ENCODE measurements at places on chromosomes 16 and 17. TPM values are rescaled to one million over a fixed set of nuclear protein-coding genes. Genes with fewer than 3 reads are reported as not detected.

DNA sequence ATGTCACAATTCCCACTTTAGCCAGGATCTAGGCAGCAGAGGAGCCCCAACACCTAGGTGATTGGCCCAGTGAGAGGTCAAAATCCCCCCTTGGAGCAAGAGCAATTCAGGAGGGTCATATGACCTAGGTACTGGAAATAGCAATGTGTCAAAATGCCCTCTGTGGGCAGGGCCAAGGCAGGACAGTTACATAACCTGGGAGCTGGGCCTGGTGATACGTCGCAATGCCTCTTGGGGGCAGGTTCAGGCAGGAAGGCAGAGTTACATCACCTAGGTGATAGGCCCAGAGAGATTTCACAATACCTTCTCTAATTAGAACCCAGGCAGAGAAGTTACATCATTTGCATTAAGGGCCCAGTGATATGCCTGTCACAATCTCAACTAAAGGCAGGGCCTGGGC, 1906.3 kb downstream of the TP53TG3F start:
- DNase-seq, result no peak

GRCh38 chr17:77677211-77677610, 281.3 kb upstream of the TNRC6C start:
- DNase-seq, result no peak

DNA sequence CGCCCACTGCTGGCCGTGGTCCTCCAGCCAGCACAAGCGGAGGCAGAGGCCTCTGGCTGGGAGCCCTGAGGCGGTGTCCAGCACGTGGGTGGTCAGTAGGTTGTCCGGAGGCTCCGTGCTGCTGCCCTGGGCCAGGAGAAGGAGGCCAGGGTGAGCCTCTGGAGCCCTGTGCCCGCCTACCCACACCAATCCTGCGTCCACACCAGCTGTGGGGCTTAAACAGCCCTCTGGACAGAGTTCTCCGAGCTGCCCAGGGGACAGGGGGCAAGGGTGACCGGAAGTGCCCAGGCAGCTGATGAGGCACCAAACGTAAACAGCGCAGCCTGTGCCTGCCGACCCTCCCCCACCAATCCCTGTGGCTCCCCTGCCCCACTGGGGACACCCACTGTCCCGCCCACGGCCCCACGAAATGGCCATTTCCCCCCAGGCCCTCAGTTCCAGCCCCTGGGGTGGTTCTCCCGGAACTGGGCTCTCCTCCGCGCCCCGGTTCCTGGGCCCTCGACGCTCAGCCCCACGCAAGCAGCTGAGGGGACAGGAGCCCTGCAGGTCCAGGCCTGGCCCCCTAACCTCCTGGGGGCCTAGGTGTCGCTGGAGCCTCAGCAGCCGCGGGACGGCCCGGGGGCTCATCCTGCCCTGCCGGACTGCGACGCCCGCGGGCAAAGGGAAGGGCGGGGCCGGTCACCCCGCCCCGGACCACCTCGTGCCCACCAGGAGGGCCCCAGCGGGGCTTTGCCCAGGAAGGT, 27.9 kb upstream of the DBNDD1 start:
- DNase-seq, result peak; percentile 29

GRCh38 chr16:72285324-72285723, 113.4 kb upstream of the PMFBP1 start:
- peak; percentile 33 for DNase-seq

- no peak for DNase-seq
Measured at GRCh38 chr16:23362460-23363317, 60.6 kb downstream of the SCNN1B start.

DNA sequence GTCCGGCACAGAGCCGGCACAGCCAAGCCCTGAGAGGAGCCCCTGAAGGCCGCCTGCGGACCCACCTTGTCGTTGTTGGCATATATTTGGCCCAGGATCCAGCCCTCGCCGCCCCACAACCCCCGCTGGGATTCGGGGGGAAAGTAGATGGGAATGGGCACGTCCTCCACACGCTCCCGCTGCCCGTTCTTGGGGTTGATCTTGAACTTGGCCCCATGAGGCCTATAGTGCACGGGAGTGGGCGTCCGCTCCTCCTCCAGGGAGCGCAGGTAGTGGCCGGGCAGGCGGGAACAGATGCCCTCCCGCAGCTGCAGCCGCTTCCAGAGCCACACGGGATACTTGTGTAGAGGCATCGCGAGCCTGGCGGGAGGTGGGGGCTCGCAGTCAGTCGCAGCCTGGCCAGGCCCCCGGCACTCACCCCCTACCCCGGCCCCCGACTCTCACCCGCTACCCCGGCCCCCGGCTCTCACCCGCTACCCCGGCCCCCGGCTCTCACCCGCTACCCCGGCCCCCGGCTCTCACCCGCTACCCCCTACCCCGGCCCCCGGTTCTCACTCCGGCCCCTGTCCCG, 387 bp downstream of the MRPL28 start:
- DNase-seq, result no peak

- no peak for DNase-seq
Measured at GRCh38 chr16:47734987-47735594, 274.0 kb downstream of the PHKB start.

DNA sequence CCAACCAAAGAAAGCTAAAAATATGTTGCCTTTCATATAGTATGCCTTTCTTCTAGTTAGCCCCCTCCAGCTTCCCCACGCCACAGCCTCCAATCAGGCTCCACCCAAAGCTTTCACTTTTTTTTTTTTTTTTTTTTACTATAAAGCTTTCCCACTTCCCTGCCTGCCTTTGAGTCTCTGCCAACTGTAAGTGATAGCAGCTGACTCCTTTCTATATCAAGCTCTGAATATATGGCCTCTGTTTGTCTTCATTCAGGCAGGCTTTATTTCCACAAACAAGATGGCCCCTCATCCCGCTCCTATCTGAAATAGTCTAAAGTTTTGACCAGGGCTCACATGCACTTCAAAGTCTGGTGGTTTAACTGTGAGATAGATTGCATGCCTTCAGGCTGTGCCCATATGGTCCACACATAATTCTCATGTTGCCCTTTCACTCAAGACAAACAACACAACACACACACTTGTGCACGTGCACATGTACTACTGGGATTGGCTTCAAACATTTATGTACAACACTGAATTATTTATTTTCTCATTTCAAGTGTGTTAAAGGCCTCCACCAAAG, 39.8 kb upstream of the DYNLRB2 start:
- no peak for DNase-seq

DNA sequence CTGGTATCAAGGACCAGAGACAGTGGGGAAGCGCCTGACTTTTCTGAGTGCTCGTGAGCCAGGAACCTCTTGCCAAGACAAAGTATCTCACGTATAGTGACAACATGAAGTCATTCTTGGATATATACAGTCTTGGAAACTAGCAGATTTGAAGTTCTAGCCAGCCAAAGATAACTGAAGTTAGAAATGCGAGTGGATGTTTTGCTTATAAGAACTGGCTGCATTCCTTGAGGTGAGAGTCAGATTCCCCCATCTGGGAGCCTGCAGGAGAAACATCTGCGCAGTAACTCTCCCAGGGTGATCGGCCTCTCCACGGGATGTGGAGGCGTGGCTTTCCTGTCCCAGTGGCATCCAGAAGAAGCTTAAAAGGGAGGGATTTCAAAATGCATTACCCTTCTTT, 89.8 kb downstream of the SHISA6 start:
- DNase-seq, result peak; percentile 29

GRCh38 chr17:67221062-67221998, 23.7 kb downstream of the HELZ start:
- DNase-seq, result no peak

DNA sequence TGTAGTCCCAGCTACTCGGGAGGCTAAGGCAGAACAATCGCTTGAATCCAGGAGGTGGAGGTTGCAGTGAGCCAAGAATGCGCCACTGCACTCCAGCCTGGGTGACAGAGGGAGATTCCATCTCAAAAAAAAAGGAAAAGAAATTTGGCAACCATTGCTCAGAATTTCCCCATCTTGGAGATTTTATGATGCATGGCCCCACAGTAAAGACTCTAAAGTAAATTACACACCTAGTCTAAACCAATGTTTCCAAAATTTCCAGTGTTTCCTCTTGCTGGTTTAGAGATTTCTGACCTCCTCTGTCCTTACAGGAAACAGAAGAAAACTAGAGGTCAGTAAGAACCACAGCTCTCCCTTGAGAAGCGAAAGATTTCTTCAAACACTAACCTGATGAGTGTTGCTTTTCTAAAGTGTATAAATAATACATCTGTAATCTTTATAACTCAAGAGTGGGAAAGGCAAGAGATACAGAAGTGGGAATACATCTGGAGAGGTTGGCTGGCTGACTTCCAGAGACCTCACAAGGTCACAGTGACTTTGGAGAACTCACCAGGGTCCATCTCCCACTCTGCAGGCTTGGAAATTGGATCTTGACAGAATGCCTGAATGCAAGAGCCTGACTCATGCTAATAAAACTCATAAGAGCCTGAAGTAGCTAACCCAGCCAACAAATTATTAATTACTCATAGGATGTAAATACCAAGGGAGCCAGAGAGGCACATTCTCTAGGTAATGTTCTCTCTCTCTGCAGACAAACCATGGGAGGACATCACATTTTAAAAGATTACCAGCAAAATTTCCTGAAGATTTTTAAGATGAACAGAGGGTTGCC, 8.8 kb downstream of the ADAT1 start:
- DNase-seq, result no peak

DNA sequence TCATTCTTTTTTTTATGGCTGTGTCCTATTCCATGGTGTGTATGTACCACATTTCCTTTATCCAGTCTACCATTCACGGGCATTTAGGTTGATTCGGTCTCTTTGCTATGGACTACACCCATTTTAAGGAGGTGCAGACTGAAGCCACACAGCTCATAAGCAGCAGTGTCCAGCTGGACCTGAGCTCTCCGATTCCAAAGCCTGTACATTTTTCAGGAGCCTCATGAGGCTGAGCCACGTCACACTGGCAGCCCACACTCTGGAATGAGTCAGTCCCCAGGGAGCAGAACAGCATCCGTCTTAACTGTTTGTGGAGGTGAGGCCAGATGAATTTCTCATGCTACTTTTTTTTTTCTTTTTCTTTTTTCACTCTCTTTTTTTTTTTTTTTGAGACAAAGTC, 116.1 kb downstream of the C16orf95 start:
- DNase-seq, result no peak

DNA sequence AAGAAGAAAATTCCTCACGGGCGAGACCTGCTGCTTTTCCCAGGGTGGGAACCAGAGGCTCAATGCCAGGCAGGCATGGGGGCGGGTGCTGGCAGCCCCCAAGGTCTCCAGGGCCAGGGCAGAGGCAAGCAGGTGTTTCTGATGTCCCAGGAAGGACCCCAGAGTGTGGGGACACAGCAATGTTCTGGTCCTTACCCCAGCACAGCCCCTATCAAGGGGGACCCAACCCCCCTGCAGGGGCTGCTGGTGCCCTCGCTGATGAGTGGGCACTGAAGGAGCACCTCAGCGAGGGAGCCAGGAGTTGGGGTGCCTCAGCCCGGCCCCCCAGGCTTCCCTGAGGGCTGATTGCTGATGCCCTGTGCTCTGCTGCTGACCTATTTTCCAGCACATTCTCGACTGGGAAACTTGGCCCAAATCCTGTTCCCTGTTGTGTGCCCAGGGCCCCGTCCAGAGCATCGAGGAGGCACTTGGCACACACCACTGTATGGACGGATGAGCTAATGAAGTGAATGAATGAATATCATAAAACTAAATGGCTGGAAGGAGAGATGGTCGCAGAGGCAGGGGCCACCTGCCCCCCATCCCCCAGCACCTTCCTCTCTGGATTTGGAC, 2.8 kb downstream of the DBNDD1 start:
- DNase-seq, result no peak

GRCh38 chr16:17252064-17252463, 218.7 kb downstream of the XYLT1 start:
- no peak for DNase-seq

DNA sequence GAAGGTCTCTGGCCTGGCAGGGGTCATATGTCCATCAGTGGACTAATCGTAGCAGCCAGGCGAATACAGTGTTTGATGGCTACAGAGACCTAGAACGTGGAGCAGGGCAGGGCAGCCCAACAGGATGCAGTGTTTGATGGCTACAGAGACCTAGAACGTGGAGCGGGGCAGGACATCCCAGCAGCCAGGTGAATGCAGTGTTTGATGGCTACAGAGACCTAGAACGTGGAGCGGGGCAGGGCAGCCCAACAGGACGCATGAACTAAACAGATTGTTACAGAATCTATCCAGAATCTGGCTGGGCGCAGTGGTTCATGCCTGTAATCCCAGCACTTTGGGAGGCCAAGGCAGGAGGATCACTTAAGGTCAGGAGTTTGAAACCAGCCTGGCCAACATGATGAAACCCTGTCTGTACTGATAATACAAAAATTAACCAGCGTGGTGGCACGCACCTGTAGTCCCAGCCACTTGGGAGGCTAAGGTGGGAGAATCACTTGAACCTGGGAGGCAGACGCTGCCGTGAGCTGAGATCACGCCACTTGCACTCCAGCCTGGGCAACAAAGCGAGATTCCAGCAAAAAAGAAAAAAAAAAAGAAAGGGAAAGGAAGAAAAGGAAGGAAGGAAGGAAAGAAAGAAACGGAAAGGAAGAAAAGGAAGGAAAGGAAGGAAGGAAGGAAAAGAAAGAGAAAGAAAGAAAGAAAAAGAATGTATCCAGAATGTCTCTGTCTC, 65.2 kb upstream of the RPH3AL start:
- DNase-seq, result no peak

DNA sequence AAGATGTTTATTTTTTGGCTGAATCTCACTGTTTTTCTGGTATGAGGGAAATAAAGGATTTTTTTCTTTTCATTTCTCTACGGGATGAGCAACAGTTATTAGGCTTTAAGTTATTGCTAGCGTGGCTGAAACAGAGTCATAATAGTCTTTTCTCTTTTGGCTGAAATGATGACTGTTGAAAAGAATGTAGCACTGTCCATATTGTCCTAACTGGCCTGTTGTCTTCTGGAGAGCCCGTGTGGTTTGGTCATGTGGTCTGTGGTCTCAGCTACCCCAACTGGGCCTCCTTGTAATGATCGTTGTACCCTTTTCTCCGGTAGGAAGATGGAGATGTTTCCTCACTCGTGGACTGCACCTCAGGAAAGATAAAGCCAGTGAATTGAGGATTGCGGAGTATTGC, 36.6 kb downstream of the EPN2 start:
- DNase-seq, result no peak

- DNase-seq, result no peak
Measured at GRCh38 chr16:4232541-4233386, 9.1 kb downstream of the SRL start.

GRCh38 chr17:33225994-33226393, 67.1 kb downstream of the ASIC2 start:
- no peak for DNase-seq

DNA sequence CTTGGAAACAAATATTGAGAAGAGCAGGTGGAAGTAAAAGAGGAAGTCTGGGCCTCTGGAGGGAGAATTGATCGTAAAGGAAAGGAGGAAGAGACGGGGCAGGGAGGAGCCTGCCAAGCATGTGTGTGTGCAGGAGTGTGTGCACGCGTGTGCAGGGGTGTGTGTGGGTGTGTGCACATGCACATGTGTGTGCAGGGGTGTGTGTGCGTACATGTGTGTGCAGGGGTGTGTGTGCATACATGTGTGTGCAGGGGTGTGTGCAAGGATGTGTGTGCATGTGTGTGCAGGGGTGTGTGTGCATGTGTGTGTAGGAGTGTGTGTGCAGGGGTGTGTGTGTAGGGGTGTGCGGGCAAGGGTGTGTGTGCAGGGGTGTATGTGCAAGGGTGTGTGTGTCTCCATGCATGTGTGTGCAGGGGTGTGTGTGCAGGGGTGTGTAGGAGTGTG, 10.0 kb downstream of the CEP295NL start:
- no peak for DNase-seq

Gene SALL1
- total RNA-seq, result 67.0 TPM

Gene QRICH2
- total RNA-seq, result 3.2 TPM

Gene SPNS2
- total RNA-seq, result 0.87 TPM

Gene MAFG
- 29.8 TPM for total RNA-seq

Gene CRHR1
- 1.6 TPM for total RNA-seq

Gene PABPN1L
- not detected for total RNA-seq
